Mesothelial cell of epicardium (in vitro differentiated cells): ENCODE measurements at places on chromosomes 13 and 19. TPM values are rescaled to one million over a fixed set of nuclear protein-coding genes. Genes with fewer than 3 reads are reported as not detected.

DNA sequence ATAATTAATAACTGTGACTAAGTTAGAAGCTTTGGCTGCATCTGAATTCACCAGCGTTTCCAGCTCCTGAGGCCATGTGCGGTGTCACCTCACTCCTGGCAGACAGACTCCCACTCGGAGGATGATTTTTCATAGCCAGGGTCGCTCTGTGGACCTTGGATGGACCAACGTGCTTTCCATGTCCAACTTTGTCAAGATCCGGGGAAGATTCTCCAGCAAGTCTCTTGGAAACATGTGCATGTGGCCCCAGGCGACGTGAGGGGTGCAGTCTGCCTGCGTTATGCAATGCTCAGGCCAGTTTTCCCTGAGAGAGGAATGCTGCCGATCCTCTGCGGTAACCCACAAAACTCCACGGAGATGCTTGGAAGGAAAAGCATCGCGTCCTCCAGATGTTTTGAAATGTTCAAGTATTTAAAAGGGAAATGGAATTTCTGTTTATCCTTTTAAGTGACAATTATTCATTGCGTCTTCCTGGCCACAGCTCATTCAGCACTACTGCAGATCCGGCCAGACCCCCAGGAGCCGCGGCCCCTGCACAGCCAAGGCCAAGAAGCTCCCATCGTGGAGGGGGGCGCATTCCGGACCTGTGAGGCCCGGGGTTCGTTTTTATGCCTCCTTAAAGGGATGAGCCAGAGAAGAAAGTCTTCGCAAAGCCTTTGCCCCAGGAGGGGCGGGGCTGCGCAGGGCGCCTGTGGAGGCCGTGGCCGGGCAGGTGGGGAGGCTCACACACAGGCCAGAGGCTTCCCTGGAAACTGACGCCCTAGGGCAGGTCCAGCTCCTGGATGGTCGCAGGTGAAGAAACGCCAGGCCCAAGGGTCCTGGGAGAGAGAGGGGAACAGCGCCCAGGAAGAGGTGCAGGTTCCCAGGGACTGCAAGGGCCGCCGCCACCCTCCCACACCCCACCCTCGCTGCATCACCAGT, 46.0 kb downstream of the C13orf46 start:
- no peak for DNase-seq

GRCh38 chr19:18683958-18684641, 620 bp downstream of the CRTC1 start:
- DNase-seq = no peak

DNA sequence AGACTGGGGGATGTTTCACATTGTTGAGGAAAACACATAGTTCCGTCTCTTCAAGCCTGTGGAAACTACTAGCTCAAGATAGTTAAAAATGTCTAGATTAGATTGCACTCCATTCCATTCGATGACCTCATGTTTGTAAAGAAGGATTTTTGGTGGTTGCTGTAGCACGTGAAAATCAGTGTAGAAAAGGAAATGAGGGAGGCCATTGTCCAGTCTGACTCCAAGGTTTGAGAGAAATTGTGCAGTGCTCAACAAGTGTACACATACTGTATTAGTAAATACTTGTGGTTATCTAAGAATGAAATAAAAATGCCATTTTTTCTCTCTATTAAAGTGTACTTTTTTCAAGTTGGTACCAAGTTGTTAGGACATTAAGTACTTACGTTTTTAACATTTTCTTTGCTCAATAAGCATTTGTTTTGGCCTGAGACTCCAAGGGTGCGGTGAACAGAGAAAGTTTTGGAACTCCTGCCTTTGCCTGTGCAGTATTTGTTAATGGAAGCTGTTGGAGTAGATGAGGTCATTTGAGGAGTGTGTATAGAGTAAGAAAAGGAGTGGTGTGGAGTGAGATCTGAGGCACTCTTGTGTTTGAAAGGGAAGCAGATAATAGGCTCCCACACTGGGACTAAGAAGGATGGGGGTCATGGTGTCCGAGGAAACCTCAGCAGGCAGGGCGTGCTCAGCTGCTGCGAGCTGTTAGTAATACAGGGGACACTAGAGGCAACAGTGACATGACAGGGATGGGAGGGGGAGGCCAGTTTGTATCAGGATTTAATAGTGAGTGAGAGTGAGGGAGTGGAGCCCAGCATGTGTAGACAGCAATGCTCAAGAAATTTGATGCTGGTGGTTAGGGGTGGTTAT, 4.4 kb downstream of the WASF3 start:
- DNase-seq = no peak

Gene FBN3
- total RNA-seq = 115 to 124 TPM (median 120 TPM) in 3 replicates

- DNase-seq = no peak
These were observed 19.3 kb downstream of the ZNF583 start for GRCh38 chr19:56423276-56423984.

Gene TNFSF9
- total RNA-seq = 0.76 to 1.5 TPM (median 1.1 TPM) in 3 replicates

GRCh38 chr13:21871919-21872318, 201.0 kb downstream of the FGF9 start:
- no peak for DNase-seq
